ENCODE measurements at places on chromosomes 1 and 21.

DNA sequence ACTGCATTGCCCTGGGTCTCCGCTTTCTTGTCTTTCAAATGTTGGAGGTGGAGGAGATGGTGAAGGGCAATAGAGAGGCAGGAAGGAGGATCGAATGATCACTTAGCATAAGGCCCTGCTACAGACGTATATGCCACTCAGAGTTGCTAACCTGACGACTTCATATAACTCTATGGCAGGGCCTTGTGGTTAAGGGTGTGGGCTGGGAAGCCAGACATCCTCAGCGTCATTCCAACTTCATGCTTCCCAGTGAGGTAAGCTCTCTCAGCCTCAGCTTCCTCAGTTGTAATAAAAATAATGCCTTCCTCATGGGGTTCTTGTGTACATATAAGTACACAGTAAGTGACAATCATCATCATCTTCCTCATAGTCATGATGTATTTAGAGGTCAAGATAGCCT is 54.6 kb downstream of the CASQ2 start:
- DNase-seq, result no peak

DNA sequence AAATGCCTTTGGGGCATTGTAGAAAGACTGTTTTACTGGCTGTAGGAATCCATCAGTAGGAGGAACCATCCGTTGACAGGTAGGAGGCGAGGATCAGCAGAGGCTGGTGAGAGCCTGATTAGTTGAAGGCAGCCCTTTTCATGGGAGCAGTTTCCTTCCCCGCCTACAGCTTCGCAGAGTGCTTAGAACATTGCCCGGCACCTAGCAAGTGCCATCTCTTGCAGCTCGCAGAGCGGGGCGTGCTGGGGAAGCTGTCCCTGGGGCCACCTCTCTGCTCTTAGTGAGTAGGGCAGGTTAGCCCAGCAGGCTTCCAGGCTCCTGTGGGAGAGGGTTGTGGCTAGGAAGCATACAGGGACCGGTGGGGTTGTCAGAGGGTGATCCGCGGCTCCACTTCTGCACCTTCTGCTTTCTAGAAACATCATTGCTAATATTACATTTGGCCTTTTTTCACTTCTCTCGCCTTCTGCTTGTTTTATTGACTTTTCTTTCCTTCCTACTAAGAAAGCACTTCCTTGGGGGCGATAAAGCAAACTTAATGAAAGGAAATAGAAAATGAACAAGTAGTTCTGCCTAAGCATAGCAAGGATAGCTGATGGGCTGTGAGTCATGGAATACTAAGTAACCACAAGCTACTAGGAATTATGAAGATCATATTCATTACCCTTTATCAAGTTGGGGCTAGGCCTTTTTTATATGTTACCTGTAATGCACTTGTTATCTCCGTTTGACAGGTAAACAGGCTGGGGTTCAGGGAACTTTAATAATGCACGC is 176.7 kb downstream of the GALNT2 start:
- no peak for DNase-seq

- no peak for DNase-seq
These were observed 5.7 kb downstream of the HSPG2 start for GRCh38 chr1:21931171-21932093.

DNA sequence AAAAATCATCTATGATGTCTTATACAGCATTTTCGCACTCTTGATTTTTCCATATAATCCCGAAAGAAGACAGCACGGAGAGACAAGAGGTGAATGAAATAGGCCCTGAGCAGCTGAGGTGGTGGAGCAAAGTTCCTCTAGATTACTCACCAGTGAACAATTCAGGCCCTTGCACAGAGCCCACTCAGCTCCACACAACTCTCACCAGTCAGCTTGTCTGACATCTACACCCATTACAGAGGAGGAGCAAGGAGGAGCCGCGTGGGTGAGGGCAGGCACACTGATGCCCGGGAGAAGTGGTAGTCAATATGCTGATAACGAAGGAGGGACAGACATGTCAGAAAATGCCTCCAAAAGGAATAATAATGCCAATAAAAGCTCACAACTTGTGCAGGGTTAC is 59.9 kb downstream of the DNM3 start:
- DNase-seq, result no peak

DNA sequence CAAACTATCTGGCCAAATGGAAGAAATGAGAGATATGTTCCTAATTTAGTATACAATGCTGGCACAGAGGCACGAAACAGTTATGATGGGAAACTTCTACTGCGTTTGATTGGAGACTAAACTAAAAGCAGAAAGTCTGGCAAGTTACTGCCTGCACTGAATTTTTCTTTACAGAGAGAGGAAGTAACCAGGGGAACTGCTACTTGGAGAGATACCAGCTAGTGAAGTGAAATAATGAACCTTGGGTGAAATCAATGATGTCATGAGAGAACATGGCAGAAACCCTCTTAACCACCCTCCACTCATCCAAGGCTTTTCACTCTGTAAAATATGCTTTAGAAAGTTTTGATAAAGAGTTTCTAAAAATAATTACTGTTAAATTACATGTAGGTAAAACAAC is 29.3 kb downstream of the NIBAN1 start:
- DNase-seq, result no peak

- no peak for DNase-seq
These were observed 8.1 kb upstream of the MMP23B start for GRCh38 chr1:1623631-1624442.
